ENCODE measurements at places on chromosomes 5 and 9. TPM values are rescaled to one million over a fixed set of nuclear protein-coding genes. Genes with fewer than 3 reads are reported as not detected.

PGM5 gene
- total RNA-seq = 14.9 TPM

NR2F1-AS1 gene
- total RNA-seq = 45.1 TPM

PCDHGA9 gene
- total RNA-seq = 3.1 TPM

CCL19 gene
- total RNA-seq = not detected

C9orf50 gene
- 0.18 TPM for total RNA-seq

TTLL11 gene
- total RNA-seq = 3.4 TPM

BARHL1 gene
- not detected for total RNA-seq
